ENCODE measurements at places on chromosomes 11 and 22.
A peak's percentile ranks its signal among the peaks of the same experiment; 100 is the strongest.

DNA sequence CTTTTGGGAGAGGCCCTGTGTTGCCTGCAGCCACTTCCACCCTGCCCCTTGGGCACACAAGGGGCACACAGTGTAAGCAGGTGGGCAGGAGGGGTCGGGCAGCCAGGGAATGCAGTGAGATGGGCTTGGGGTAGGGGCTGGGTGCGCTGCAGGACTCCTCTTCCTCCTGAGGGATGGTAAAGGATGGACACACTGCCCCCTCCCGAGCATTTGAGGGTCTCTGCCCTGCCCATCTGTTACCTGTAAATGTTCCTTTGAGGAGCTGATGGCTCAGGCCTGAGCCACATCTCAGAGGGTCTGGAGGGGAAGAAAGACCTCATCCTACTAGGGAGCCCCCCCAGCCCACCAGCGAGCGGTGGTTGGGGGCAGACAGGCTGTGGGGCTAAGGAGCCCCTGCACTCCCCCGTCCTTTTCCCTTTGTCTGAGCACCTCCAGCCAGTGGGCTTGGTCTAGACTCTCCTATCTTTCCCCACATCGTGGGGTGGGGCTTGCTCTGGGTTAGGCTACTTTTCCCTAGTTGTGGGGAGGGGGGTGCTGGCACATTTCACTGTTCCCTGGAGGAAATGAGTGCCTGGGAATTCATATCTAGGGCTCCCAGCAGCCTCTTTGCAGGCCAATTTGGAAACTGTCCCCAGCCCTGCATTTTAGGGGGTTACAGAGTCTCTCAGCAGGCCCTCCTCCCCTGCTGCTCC lies 1.7 kb upstream of the TSSC4 start:
- no peak for DNase-seq

DNA sequence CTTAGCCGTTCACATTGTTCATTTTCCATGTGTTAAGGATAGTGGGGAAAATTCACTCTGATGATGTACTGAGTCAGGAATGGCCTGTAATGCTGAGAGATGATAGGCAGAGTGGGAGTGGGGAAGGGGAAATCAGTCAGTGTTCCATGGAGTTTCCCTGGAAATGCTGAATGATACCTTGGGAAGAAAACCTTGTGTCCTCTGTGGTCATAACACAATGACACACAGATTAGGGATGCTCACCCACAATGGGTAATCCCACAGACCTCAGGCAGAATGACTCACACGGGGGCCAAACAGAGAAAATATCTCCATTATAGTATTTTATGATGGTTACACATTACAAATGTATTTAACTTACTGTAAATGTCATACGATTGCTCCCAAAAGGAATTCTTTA lies 118.0 kb downstream of the SNX19 start:
- no peak for DNase-seq

- no peak for DNase-seq
These were observed 147.5 kb downstream of the ELP4 start for GRCh38 chr11:31657091-31657490.

DNA sequence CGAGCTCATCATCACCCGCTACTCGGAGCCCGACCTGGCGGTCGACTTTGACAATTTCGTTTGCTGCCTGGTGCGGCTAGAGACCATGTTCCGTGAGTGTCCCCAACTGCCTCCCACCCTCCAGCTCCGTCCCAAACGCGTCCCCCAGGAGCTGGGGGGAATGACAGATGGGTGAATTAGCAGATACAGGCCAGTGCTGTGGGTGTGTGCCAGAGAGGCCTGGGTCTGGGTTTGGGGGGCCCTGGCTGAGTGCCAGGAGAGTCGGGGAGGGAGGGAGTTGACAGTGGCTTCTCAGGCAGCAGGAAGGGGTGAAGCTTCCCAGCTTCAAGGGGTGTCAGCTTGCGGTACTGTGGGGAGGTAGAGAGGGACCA lies 28.6 kb downstream of the CAPN1 start:
- no peak for DNase-seq

DNA sequence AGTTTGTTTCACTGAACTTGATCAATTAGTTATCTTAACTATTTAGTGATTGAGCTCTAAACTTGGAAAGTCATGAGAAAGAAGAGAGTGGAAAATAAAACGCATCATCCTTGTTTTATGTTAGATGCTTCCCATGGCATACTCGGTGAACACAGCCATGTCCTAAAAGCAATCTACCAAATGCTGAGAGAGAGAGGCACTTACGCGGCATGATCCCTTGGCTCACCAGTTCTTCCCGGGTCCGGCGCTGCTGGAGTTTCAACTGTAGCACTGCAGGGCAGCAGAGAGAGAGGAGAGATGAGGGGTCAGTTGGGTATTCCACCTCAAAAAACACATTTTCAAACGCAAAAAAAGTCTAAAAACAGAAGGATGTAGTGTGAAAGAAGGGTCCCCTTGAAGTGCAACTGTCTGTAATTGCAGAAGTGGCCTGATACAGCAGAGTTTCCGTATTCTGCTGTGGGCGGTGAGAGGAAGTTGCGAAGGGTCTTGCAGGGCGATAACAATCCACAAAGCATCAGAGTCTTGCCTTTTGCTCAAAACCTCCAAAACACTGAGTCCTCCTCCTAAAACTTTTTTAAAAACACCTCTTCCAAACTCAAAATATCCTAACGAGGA lies 92.7 kb downstream of the SGSM3 start:
- DNase-seq, result peak; percentile 12

- DNase-seq, result no peak
These were observed 67.3 kb upstream of the CSNK2A3 start for GRCh38 chr11:11420191-11420898.

GRCh38 chr22:46102752-46103151 lies 47.6 kb upstream of the PPARA start:
- no peak for DNase-seq

- DNase-seq, result no peak
These were observed 33.4 kb downstream of the PGR start for GRCh38 chr11:101096036-101096704.

DNA sequence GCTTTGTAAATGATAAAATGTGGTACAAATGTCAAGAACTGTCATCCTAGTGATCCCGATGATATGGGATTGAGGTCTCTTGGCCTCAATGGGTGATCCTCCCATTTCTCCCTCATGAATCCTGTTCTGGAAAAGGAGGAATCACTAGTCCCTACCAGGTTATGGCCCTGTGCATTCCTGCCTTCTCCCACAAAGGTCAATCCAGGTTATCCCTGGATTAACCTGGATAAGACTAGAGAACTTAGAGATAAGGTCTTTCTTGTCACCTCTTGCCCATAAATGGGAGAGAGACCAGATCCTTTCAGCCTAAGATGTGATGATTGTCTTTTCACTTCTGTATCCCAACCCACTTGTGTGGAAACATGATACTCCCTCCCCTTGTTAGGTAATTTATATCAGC lies 396.7 kb downstream of the BUD13 start:
- DNase-seq, result no peak

GRCh38 chr11:57399221-57399620 lies 8.8 kb upstream of the PRG2 start:
- no peak for DNase-seq

- no peak for DNase-seq
These were observed 131.8 kb downstream of the FEZ1 start for GRCh38 chr11:125364121-125364826.

DNA sequence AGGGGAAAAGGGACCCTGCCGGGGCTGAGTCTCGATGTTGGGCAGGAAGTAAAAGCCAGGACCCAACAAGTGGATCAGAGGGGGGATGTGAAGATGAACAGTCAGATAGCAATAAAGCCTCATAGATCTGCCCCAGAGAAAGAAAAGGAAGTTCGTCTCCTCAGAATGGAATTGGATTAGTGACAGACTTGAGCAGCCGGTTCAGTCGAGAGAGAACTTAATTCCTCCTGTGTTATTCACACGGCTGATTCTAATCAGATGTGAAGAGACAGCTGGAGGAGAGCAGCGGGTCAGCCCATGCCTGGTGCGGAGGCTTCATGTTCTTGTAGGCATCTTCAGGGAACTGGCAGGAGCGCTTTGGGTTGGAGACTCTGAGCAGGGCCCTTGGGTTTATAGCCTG lies 29.3 kb upstream of the CABP7 start:
- no peak for DNase-seq

DNA sequence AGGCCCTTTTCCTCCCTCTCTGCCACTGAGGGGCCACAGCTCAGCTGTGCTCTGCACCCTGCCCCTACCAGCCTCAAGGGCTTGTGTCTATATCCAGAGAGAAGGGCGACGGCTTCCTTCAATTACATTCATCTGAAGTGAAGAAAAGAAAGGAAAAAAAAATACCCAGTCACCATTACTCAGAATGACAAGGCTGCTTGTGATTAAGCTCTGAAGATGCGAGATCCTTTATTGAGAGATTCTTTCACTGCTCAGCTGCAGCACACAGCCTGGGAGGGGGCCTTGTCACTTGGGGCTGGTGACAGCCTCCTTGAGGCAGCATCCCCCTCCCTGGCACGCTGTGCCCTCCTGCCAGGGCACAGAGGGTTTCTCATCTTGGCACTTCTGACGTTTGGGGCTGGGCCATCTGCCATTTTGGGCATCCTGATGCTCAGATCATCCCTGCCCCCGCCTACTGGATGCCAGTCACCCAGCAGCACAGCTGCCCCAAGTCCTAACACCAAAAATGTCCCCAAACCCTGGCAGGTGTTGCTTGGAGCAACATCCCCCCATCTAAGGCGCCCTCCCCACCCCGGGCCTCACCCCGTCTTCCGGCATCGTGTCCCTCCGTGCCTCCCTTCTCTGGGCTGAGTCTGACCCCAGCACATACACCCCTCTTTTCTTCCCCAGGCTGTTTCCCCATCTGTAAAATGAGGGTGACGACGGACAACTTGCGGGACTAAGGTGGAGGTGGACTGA lies 1394.7 kb downstream of the BRD1 start:
- DNase-seq, result no peak

DNA sequence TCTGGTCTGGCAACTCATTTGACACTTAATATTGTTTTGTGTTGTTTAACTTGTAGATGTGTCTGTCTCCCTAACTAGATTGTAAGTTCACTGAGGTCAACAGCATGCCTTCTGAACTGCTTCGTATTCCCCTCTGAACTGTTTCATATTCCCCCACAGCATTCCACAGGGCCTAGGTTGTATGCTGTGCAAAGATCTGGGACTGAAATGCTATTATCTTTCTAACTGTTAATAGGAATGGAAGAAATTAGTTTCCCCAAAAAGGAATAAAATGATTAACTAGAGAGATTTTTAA lies 38.2 kb downstream of the ZNRF3 start:
- no peak for DNase-seq

Measured in activated CD8-positive, alpha-beta memory T cell treated with anti-CD3 and anti-CD28 coated beads for 1 hour (primary cell).